ENCODE measurements at places on chromosomes 11 and 22.
A peak's percentile ranks its signal among the peaks of the same experiment; 100 is the strongest.

GRCh38 chr11:26649884-26650283, 72.0 kb downstream of the SLC5A12 start:
- DNase-seq = no peak

GRCh38 chr11:86117712-86118063, 48.8 kb upstream of the PICALM start:
- DNase-seq = no peak

DNA sequence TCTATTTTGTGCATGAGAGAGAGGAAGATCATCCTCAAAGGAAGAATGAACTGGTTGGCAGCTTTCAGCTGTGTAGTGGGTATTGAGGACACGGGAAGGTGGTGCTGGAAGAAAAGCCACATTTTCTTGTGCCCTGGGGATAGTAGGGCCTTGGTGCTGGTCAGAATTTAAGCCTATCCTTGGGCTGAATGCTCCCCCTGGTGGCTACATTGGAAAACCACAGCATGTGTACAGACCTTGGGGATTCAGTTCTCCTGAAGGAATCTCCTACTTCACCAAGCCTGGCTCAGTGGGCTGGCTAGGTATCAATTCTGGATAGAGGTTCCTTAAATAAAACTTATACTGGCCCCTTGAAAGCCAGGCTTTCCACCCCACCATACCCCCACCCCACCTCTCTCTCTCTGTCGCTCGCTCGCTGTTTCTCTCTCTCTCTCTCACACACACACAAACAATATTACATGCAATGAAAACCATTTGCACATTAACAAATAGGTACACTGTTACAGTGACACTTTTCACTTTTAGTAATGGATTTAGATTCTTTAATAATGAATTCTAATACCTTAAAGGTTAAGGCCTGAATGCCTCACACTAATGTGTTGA, 2.8 kb upstream of the OR51M1 start:
- DNase-seq = no peak

DNA sequence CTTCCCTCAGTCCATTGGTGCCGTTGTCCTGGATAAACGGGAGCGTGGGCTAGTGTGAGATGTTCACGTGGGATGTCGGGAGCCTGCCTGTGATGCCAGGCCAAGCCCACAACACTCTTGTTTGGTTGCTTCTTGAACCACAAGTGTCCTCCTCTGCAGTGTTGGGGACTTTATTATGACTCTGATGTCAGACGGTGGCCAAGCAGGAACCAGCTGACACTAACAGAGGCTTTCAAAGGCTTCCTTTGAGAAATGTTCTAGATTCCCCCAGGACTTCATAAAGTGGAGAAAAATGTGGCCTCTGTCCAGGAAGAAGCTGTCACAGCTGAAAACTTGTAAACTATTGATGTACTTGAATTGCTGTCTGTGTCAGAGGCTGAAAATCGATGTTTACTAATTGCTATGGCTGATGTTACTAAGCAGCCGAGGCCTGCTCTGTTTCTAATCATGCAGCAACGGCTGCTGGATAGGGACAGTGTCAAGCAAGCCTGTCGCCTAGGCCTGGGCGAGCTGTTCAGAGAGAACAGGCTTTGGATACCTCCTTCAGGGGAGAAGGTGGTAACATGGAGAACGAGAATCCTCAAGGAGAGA, 131.7 kb downstream of the TBC1D22A start:
- no peak for DNase-seq

DNA sequence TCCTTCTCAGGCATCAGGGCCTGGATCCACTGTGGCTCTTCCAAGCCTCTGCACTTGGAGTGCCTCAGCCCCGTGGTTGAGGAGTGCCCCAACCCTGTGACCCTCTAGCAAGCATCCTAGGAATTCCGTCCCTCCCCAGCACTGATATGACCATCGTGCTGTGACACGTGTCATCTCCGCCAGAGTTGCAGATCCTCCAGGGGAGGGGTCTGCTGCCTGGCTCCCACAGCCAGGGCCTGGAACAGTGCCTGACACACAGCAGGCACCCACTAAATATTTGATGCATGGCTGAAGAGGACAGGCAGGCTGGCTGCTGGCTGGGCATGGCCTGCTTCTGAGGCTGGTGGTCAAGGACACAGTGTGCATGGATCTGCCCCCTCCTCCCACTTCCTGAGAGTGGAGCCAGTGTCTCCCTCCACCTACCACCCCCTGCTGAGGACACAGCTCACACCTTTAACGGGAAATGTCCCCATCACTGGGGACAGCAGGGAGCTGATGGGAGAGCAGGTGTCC, 1.7 kb upstream of the CD81 start:
- no peak for DNase-seq

- DNase-seq = no peak
Measured at GRCh38 chr11:27926486-27926885, 181.5 kb downstream of the KIF18A start.

GRCh38 chr22:24230911-24231656, 13.8 kb downstream of the GGT5 start:
- DNase-seq = peak; percentile 13
